A549 treated with GW870086 at 1 μM for 4 hours (cell line): ENCODE measurements at places on chromosomes 3 and 15. TPM values are rescaled to one million over a fixed set of nuclear protein-coding genes. Genes with fewer than 3 reads are reported as not detected.

WNT5A gene
- total RNA-seq = 0.42 to 1.1 TPM (median 0.74 TPM) in 5 replicates

TKT gene
- 1,594 to 2,170 TPM (median 2,108 TPM) in 5 replicates for total RNA-seq

VIPR1 gene
- total RNA-seq = 0.31 to 0.94 TPM (median 0.65 TPM) in 5 replicates

SPTBN5 gene
- 0.10 to 0.36 TPM (median 0.16 TPM) in 5 replicates for total RNA-seq

EPHB3 gene
- total RNA-seq = 0.08 to 0.77 TPM (median 0.32 TPM) in 5 replicates

RAB6B gene
- 1.9 to 3.3 TPM (median 2.7 TPM) in 5 replicates for total RNA-seq
